Aorta (tissue), 5 donors: ENCODE measurements at places on chromosomes 16 and 17. TPM values are rescaled to one million over a fixed set of nuclear protein-coding genes. Genes with fewer than 3 reads are reported as not detected.

DNA sequence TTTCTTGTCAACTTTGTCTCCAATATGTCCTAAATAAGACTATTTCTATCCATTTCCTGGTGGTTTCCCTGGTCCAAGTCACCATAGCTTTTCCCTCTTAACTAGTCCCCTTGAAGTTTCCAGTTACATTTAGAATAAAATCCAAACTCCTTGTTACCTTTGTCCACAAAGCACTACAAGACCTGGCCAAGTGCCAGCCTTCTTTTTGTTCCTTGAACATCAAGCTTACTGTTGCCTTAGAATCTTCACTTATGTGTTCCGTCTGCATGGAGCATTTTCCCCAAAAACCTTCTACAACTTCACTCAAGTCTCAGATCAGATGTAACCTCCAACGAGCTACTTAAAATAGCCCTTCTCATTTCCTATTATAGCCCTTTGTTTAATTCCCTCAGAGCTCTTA lies 101.4 kb downstream of the ITFG1 start:
- no peaks in the 10 kb centered on the region for H3K27me3 ChIP-seq
- no peak for DNase-seq
- no peak overlapping the region for H3K4me3 ChIP-seq
- H3K4me1 ChIP-seq, result no peaks in the 10 kb centered on the region
- H3K36me3 ChIP-seq, result no peaks in the 10 kb centered on the region

DNA sequence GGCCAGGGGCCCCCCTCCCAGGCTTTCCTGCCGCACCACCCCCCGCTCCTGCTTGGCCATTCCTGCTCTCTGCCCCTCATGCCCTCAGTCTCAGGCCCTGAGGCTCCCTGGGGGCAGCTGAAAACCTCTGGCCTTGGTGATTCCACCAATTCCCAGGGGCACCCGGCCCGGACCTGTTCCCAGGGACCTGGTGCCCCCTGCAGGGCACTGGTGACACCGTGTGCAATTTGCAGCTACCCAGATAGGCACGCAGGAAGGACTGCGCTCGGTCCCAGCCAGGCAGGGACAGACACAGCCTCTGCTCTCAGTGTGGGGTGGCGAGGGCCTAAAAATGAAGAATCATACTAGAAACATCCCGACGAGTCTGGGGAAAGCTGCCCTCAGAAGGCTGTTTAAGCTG lies 13.4 kb downstream of the WFDC1 start:
- no peaks in the 10 kb centered on the region for H3K27me3 ChIP-seq
- H3K4me3 ChIP-seq, result no peak overlapping the region
- no peaks in the 10 kb centered on the region for H3K36me3 ChIP-seq
- no peaks in the 10 kb centered on the region for H3K4me1 ChIP-seq
- peak; percentile 88 for DNase-seq
- no peak overlapping the region for H3K27ac ChIP-seq

- H3K27ac ChIP-seq, result peak overlapping the region; percentile 43
- H3K4me3 ChIP-seq, result peak overlapping the region; percentile 26
- H3K36me3 ChIP-seq, result no peaks in the 10 kb centered on the region
- no peaks in the 10 kb centered on the region for H3K27me3 ChIP-seq
Observed at GRCh38 chr16:14146445-14146844, 75.3 kb downstream of the MRTFB start.

DNA sequence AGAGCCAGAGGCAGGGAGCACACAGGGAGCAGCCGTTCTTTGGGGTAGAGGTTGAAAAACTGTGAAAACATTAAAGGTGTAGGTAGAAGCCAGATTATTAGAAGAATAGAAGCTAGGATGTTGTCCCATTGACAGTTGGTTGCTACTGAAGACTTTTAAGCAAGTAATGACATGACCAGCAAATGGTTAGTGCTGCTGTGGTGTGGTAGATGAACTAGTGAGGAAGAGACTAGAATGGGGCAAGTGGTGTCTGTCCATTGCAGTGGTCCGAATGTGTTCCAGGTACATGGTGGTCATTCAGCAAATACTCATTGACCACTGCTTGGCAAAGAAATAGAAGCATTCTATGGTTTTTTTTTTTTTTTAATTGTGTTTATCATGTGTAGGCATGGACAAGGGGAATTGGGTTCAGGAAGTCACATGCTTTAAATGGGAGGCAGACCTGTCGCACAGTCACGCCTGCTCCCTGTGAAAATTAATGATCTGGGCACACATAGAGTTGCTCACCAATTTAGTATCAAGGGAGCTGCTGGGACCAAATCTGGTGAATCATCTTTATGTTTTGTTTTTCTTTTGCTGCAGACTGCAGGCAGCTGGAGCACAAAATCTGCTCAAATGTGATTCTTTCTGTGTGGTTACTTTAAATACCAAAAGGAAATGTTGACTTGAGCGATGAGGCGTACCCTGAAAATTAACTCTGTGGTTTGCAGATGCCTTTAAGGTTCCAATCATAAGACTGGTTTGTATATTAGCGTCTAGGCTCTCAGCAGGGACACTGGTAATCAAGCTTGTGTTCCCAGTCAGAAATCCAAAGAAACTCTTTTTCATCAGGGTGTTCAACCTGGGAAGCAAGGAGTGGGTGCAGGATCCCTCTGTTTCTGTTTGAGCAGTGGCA lies 30.7 kb downstream of the YPEL2 start:
- no peaks in the 10 kb centered on the region for H3K36me3 ChIP-seq
- H3K4me3 ChIP-seq, result no peak overlapping the region
- DNase-seq, result no peak
- H3K4me1 ChIP-seq, result peaks cover 19% of the 10 kb centered on the region
- no peaks in the 10 kb centered on the region for H3K27me3 ChIP-seq
- peak overlapping the region; percentile 88 for H3K27ac ChIP-seq

- H3K4me1 ChIP-seq, result no peaks in the 10 kb centered on the region
- H3K27me3 ChIP-seq, result no peaks in the 10 kb centered on the region
- DNase-seq, result no peak
- no peak overlapping the region for H3K4me3 ChIP-seq
- H3K36me3 ChIP-seq, result no peaks in the 10 kb centered on the region
Observed at GRCh38 chr17:78173097-78173715, 4.8 kb downstream of the SYNGR2 start.

DNA sequence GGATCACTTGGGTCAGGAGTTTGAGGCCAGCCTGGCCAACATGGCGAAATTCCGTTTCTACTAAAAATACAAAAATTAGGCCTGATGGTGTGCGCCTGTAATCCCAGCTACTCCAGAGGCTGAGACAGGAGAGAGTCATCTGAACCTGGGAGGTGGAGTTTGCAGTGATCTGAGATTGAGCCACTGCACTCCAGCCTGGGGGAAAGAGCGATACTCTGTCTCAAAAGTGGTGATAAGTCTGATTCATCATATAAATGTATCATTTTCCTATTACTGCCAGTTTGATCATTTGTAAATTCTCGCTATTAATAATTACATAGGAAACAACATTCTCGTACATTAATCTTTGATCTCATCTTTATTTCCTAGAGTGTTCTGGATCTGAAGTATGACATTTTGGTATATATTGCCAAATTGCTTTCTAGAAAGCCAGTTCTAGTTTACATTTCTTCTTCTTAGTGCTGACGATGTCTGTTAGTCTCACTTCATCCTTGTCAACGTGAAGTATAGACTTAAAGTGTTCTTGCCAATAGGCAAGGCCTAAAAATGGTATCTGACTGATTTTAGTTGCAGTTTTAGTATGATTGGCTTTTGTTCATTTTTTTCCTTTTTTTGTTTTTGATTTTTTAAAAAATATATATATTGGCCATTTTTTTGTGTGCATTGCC lies 9.7 kb downstream of the RABEP1 start:
- H3K4me3 ChIP-seq, result no peak overlapping the region
- DNase-seq, result no peak
- no peaks in the 10 kb centered on the region for H3K27me3 ChIP-seq
- peaks cover 2% of the 10 kb centered on the region for H3K4me1 ChIP-seq
- H3K36me3 ChIP-seq, result no peaks in the 10 kb centered on the region
- H3K27ac ChIP-seq, result no peak overlapping the region

DNA sequence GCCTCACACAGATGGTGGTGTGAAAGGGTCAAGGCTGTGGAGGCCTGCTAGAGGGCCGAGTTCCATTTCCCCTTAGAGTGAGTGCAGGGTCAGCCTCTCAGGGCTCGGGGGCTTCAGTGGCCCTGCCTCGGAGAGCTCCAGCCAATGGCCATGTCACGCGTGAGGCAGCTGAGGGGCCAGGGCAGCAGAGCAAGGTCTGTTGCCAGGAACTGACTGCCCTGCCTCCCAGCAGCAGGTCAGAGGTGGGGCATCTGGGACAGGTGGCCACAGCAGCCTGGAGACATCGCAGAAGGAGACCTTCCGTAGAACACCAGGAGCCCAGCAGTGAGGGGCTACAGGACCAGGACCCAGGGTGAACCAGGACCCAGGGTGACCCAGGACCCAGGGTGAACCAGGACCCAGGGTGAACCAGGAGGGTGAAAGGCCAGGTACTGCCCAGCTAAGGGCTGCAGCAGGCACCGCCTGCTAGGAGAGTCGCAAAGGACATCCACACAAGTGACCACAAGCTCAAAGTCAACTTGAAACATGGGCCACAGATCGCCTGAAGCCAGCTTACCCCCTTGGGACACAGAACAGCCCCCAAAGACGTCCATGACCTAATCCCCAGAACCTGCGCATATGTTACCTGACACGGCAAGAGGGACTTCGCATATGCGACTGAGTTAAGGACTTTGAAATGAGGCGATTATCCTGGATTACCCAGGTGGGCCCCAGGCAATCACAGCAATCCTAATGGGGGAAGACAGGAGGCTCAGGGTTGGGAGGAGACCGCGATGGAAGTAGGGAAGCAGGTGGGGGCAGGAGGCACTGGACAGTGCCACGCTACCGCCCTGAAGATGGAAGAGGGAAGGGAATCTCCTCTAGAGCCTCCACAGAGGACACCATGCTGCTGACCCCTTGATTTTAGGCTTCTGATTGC lies 4.8 kb upstream of the MEAK7 start:
- no peak overlapping the region for H3K4me3 ChIP-seq
- DNase-seq, result peak; percentile 41

Gene CACNG3
- not detected for polyA plus RNA-seq
